ENCODE measurements at places on chromosomes 13 and 19. TPM values are rescaled to one million over a fixed set of nuclear protein-coding genes. Genes with fewer than 3 reads are reported as not detected.

- no peaks in the 10 kb centered on the region for H3K36me3 ChIP-seq
- H3K27ac ChIP-seq, result no peak overlapping the region
- no peaks in the 10 kb centered on the region for H3K4me1 ChIP-seq
- no peak for DNase-seq
These were observed 14.3 kb downstream of the ACTL9 start for GRCh38 chr19:8684001-8684902.

Gene NR1H2
- total RNA-seq, result 68.0 TPM

Gene GPR180
- total RNA-seq, result 7.1 TPM

DNA sequence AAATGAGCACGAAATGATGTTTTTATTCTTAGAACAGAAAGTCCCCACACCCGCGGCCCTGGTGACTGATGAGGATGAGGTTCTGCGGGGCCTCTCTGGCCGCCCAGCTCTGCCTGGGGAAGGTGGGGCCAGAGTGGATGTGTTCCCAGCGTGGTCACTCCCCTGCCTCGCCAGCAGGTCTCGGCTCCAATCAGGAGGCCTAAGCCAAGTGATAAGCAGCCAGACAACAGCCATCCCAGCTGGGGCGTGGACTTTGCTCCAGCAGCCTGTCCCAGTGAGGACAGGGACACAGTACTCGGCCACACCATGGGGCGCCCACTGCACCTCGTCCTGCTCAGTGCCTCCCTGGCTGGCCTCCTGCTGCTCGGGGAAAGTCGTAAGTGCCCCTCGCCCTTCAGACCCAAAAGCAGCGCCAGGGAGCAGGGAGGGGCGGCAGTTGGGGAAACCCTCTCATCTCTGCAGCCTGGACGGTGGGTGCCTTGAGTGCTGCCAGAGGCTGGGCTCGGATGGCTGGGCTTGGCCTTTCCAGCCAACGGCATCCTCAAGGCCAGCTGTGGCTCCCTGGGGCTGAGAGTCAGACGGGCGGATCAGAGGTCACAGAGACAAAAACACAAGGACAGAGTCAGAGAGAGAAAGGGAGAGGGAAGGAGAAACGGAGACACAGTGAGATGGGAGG is at the start of gene F10:
F10 (plus strand) TSS at position 250 of the 676 bp plus-strand sequence; CDS start at position 307, 57 bp downstream.
- no peaks in the 10 kb centered on the region for H3K27me3 ChIP-seq
- peak within 1 kb of the TSS; percentile 57 for H3K27ac ChIP-seq
- H3K4me3 ChIP-seq, result no peak within 1 kb of the TSS
- H3K4me1 ChIP-seq, result no peaks in the 10 kb centered on the region
- no peaks in the 10 kb centered on the region for H3K36me3 ChIP-seq

Gene CYP2F1
- not detected for total RNA-seq

- H3K27ac ChIP-seq, result no peak overlapping the region
- DNase-seq, result peak; percentile 50
- no peaks in the 10 kb centered on the region for H3K4me1 ChIP-seq
- H3K27me3 ChIP-seq, result no peaks in the 10 kb centered on the region
These were observed 20.0 kb upstream of the ZDHHC20 start for GRCh38 chr13:21478881-21479808.

- H3K4me3 ChIP-seq, result peak overlapping the region; percentile 12
- H3K4me1 ChIP-seq, result peaks cover 6% of the 10 kb centered on the region
- DNase-seq, result no peak
- no peaks in the 10 kb centered on the region for H3K36me3 ChIP-seq
- H3K27me3 ChIP-seq, result no peaks in the 10 kb centered on the region
- H3K27ac ChIP-seq, result peak overlapping the region; percentile 19
These were observed 21.0 kb downstream of the VASP start for GRCh38 chr19:45528149-45528743.

DNA sequence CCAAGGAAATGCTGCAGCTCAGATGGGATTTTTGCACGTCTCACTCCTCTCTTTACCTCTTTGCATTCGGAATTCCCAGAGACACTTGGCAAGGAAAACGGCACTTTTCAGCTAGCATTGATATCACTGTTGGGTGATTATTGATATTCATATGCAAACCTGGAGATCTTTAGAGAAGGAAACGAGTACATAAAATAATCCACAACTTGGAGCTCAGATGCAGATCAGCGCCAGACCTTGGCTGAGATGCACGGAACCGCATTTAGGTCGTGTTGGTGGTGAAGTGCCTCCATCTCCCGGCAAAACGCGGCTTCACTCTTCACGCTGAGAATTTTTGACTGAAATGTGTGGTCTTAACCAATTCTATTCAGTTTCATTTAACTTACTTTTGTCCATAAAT is 77.2 kb upstream of the ARHGEF7 start:
- no peaks in the 10 kb centered on the region for H3K36me3 ChIP-seq
- H3K27ac ChIP-seq, result no peak overlapping the region
- no peaks in the 10 kb centered on the region for H3K27me3 ChIP-seq
- no peak for DNase-seq

- peak overlapping the region; percentile 97 for H3K27ac ChIP-seq
- H3K4me3 ChIP-seq, result no peak overlapping the region
- peaks cover 5% of the 10 kb centered on the region for H3K4me1 ChIP-seq
- H3K36me3 ChIP-seq, result no peaks in the 10 kb centered on the region
- no peak for DNase-seq
These were observed 1.7 kb upstream of the RPS5 start for GRCh38 chr19:58385313-58385890.

DNA sequence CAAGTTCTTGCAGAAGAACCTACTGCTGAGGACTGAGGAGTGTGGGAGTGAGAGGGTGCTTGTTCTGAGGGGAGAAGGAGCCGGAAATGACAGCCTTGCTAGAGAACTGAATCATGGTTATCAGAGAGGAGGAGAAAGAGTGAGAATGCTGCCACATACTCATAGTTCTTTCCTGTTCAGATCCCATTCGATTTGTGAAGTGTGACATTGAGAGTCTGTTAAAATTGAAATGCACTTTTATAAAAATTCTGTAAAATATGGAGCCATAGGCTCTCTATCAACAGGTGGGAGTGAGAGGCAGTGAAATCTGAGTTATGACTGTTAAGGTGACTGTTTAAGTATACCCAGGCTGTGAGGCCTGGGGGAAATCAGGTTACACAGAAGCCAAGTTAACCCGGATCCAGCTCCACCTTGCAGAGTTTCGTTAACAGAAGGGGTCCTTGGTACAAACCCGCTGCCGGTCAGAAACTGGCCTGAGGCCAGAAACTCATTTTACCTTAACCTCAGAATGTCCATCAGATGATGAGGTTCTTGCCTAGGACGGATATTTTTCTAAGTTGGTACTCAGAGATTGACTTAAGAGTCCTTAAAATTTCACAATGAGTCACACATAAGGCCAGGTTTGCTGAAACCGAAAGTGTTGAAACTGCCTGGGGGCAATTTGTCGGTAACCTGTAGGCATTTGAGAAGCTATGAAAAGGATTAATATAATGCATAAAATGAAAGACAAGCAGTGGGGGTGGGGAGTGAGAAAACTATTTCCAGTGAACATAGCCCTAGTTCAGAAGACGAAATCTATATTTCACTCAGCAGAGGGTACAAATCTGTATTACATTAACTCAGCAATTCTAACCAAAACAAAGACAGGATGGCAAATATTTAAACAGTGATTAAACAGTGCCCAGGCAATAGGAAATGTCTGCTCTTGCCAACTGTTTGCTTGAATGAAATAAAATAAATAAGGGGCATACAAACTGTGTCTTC is 350.5 kb downstream of the KCNRG start:
- no peaks in the 10 kb centered on the region for H3K27me3 ChIP-seq
- H3K4me1 ChIP-seq, result no peaks in the 10 kb centered on the region
- H3K27ac ChIP-seq, result no peak overlapping the region
- no peak overlapping the region for H3K4me3 ChIP-seq
- no peak for DNase-seq
- no peaks in the 10 kb centered on the region for H3K36me3 ChIP-seq

Gene CYP4F2
- total RNA-seq, result not detected

Gene C19orf85
- total RNA-seq, result not detected

Gene ZNF575
- not detected for total RNA-seq

- H3K27me3 ChIP-seq, result no peaks in the 10 kb centered on the region
- no peaks in the 10 kb centered on the region for H3K4me1 ChIP-seq
- H3K4me3 ChIP-seq, result no peak overlapping the region
- no peaks in the 10 kb centered on the region for H3K36me3 ChIP-seq
- no peak for DNase-seq
- no peak overlapping the region for H3K27ac ChIP-seq
These were observed 801.9 kb upstream of the SLITRK1 start for GRCh38 chr13:84684048-84684662.

DNA sequence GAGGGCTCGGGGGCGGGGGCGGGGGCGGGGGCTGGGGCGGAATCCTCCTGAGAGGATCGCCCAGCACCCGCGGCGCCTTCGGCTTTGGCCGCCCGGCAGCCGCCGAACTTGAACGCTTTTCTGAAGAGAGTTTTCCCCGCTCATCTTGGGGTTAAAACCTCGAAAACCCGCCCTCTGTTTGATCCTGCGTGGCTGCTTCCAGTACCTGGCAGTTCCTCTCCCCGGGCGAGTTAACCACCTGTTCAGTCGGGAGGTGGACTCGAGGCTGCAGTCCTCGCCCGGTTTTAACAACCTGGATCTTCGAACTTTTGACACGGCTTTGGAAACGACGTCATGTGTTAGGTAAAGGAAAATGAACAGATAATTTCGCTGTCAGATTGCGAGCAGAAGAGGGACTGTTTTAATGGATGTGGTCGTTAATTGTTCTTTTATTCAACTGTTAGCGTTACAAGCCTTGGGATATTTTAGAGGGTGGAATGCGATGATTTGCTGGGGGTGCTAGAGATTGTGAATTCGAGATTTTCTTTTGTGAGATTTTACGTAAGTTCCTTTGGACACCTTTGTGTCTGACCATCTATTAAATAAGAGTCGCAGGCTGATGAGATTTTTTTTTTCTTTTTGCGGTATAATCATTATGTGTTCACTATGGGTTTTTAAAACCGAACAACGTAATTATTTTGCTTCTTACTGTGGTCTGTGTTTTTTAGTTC is 1.0 kb downstream of the FNDC3A start:
- no peaks in the 10 kb centered on the region for H3K27me3 ChIP-seq
- H3K4me1 ChIP-seq, result no peaks in the 10 kb centered on the region
- no peak for DNase-seq
- H3K4me3 ChIP-seq, result peak overlapping the region; percentile 81

DNA sequence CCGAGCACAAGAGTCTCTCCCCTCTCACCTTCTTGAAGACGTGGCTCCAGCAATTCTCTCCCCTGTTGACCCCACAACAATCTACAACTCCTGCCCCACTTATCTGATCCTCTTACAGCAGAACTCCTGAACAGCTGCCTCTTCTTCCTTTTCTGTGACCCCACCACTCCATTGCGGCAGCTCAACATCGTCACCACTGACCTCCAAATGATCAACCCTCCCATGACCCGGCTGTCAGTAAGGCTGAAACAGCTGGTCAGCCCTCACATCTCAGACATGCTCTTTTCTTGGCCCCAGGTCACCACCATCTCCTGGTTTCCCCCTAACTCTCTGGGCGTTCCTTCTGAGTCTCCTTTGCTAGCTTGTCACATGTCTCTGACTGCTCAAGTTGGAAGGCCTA is 1.8 kb downstream of the EXOSC5 start:
- no peak overlapping the region for H3K27ac ChIP-seq
- no peak for DNase-seq
- H3K36me3 ChIP-seq, result no peaks in the 10 kb centered on the region
- no peaks in the 10 kb centered on the region for H3K27me3 ChIP-seq

GRCh38 chr19:4582980-4583842 is 23.7 kb upstream of the SEMA6B start:
- H3K36me3 ChIP-seq, result no peaks in the 10 kb centered on the region
- no peaks in the 10 kb centered on the region for H3K4me1 ChIP-seq
- H3K27me3 ChIP-seq, result peaks cover 30% of the 10 kb centered on the region
- no peak overlapping the region for H3K27ac ChIP-seq
- DNase-seq, result no peak

Gene PEG3
- 10.0 TPM for total RNA-seq

GRCh38 chr19:11570039-11570462 is 7.4 kb downstream of the ACP5 start:
- H3K36me3 ChIP-seq, result no peaks in the 10 kb centered on the region
- no peaks in the 10 kb centered on the region for H3K4me1 ChIP-seq
- H3K4me3 ChIP-seq, result no peak overlapping the region

GRCh38 chr13:28540612-28541011 is 45.7 kb upstream of the FLT1 start:
- no peak overlapping the region for H3K4me3 ChIP-seq
- no peaks in the 10 kb centered on the region for H3K36me3 ChIP-seq
- H3K27ac ChIP-seq, result no peak overlapping the region
- H3K27me3 ChIP-seq, result no peaks in the 10 kb centered on the region
- DNase-seq, result no peak
- H3K4me1 ChIP-seq, result no peaks in the 10 kb centered on the region

DNA sequence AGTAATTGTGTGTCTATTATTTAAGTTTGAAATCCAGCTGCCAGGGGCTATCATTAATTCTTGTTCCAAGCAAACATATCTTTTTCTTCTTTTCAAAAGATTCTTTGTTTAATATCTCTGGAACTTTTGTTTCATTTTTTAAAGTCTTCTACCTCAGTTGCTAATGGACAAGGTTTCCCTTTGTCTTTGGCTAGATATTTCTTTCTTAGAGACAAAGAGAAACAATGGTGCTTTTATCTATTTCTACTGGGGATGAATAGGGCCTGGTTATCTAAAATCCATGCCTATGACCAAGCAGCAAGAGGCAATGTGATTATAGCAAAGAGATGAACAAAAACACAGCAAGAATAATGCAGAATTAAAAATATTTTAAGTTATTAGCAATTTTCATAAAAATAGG is 661.3 kb upstream of the KLF12 start:
- DNase-seq, result no peak
- no peaks in the 10 kb centered on the region for H3K27me3 ChIP-seq
- no peaks in the 10 kb centered on the region for H3K4me1 ChIP-seq

GRCh38 chr19:44754750-44755080 is 6.2 kb downstream of the BCL3 start:
- H3K27ac ChIP-seq, result peak overlapping the region; percentile 83
- peak overlapping the region; percentile 36 for H3K4me3 ChIP-seq
- H3K4me1 ChIP-seq, result peaks cover 33% of the 10 kb centered on the region
- no peaks in the 10 kb centered on the region for H3K27me3 ChIP-seq

DNA sequence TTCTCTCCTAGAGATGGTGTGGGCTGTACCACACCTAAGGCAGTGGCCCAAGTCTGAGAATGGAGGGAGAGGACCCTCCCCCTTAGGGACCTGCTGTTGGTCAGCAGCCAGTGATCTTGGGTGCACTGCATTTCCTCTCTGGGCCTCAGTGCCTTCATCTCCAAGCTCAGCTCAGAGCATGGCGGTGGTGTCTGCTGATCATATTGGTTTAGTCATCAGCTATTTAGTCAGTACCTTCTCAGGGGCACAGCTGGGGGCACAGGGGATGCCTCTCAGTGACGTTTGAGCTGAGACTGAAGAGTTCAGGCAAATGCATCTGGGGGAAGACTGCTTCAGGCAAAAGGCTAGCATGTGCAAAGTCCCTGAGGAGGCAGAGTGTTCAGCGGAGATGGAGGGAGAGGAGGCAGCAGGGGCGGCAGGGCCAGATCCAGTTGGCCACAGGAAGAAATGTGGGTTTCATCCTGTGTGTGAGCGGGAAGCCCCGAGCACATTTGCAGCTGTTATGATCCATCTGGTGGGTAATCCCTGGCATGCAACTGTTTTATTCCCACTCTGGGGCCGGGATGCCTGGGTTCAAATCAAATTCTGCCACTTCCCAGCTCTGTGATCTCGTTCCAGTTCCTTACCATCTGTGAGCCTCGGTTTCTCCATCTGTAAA is 15.7 kb upstream of the PGLS start:
- H3K27ac ChIP-seq, result no peak overlapping the region
- no peak overlapping the region for H3K4me3 ChIP-seq
- H3K4me1 ChIP-seq, result no peaks in the 10 kb centered on the region
- no peaks in the 10 kb centered on the region for H3K36me3 ChIP-seq
- DNase-seq, result no peak
